ENCODE measurements at places on chromosomes 13 and 19.

- H3K4me1 ChIP-seq = peaks cover 40% of the 10 kb centered on the region
- no peaks in the 10 kb centered on the region for H3K36me3 ChIP-seq
- no peak for DNase-seq
- H3K4me3 ChIP-seq = peak overlapping the region; percentile 58
- H3K27me3 ChIP-seq = no peaks in the 10 kb centered on the region
Observed at GRCh38 chr19:18419699-18420460, 682 bp downstream of the SSBP4 start.

- H3K36me3 ChIP-seq = no peaks in the 10 kb centered on the region
- H3K4me1 ChIP-seq = peaks cover 9% of the 10 kb centered on the region
- no peak for DNase-seq
- H3K27ac ChIP-seq = peak overlapping the region; percentile 100
- H3K4me3 ChIP-seq = peak overlapping the region; percentile 96
Observed at GRCh38 chr13:50123002-50123401, 107.8 kb downstream of the KCNRG start.

DNA sequence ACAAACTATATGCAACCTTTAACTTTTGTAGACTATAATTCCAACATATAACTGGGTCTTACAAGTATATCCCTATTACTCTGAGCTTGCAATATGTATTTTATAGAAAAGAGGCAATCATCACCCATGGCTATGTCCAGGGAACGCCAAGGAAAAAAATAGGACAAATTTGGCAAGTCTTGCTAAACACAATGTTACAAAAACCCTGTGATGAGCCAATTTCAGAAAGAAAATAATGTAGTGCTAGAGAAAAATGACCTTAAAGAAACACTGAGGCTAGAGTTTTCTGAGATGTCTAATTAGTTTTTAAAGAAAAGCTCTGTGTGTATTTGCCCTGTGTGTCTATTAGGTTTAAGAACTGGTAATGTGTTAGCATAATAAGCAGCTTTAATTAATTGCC lies 68.0 kb upstream of the FREM2 start:
- H3K4me3 ChIP-seq = no peak overlapping the region
- no peaks in the 10 kb centered on the region for H3K4me1 ChIP-seq
- H3K27ac ChIP-seq = no peak overlapping the region
- H3K36me3 ChIP-seq = no peaks in the 10 kb centered on the region
- no peaks in the 10 kb centered on the region for H3K27me3 ChIP-seq

- peak; percentile 63 for DNase-seq
- no peaks in the 10 kb centered on the region for H3K27me3 ChIP-seq
- peaks cover 26% of the 10 kb centered on the region for H3K4me1 ChIP-seq
- peaks cover 7% of the 10 kb centered on the region for H3K36me3 ChIP-seq
Observed at GRCh38 chr19:55256562-55257460, 2.0 kb downstream of the PPP6R1 start.

DNA sequence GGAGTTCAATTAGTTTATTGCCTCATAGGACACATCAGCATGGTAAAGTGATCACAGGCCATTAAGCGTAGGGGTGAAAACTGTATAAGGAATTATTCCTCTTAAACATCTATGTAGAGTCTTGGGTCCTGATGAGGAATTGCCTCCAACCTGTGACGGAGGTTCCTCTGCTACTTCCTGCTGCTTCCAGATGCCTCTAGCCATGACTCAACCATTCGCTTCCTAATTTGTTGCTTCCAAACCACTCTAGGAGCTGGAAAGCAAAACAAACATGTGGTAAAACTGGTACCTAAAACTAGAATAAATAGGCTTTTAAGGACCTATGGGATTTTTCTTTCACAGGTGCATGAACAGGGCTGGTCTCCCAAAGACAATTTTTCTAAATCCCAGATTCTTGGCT lies 253.8 kb downstream of the KLF12 start:
- no peaks in the 10 kb centered on the region for H3K27me3 ChIP-seq
- no peak overlapping the region for H3K4me3 ChIP-seq
- H3K36me3 ChIP-seq = no peaks in the 10 kb centered on the region
- H3K27ac ChIP-seq = no peak overlapping the region
- no peaks in the 10 kb centered on the region for H3K4me1 ChIP-seq

DNA sequence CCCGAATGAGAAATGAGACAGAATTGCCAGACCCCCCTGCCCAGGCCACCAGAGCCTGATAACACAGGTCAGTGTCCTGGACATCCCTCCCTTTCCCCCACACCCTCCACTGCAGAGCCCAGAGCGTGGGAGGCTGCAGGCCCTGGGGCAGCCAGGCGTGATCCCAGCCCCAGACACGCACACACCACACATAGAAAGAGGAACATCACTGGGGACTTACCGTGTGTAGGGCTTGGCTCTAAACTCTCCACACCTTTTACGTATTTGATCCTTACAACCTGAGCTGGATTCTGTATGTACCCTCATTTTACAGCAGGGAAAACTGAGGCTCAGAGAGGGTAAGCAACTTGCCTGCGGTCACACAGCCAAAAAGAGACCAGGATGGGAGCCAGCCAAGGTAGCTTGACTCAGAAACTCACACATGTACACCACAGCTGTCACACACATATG lies 334 bp upstream of the ANGPTL6 start:
- H3K36me3 ChIP-seq = no peaks in the 10 kb centered on the region
- DNase-seq = no peak
- no peaks in the 10 kb centered on the region for H3K27me3 ChIP-seq
- H3K4me1 ChIP-seq = peaks cover 46% of the 10 kb centered on the region

DNA sequence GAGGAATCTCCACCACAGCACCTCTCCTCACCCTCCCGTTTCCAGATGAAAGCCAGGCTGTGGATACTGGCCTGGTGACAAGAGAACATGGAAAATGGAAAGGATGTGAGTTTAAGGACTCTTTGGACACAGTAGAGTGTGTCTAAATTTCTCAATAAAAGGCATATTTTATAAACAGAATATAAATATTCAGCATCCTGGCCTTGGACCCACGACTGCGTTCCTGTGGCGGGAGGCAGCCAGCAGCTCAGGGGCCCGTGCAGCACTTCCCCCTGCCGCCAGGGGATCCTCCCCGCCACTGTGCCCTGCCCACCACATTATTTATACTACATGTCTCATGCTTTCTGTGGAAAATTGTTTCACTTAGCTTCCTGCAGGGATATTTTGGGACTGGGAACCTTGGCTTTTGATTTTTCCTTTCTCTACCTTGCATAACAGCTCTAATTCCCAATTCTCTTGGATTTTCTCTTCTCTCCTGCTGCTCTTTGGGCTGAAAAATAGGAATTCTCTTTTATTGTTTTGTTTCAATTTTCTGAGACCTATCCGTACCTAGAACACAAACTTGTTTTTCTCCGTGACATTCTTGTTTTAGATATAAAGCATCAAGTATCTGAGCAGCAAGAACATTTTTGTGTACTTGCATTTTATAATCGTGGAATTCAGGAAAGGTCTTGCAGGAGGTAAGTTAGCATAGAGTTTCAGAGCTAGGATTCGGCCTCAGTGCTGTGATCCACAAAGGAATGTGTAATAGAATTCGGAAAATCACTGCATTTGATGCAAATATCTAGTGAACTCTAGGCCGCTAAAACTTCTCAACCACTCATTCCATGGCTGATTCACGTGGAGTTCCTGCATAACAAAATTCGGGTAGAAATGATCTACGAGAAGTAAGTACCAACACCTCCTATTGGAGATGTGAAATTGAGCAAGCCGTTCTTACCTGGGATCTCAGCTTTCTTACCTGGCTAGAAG lies 107.7 kb upstream of the SPATA13 start:
- H3K4me1 ChIP-seq = peaks cover 14% of the 10 kb centered on the region
- H3K36me3 ChIP-seq = no peaks in the 10 kb centered on the region
- DNase-seq = no peak
- H3K27me3 ChIP-seq = no peaks in the 10 kb centered on the region
- no peak overlapping the region for H3K4me3 ChIP-seq
- peak overlapping the region; percentile 37 for H3K27ac ChIP-seq

GRCh38 chr13:76723551-76724232 lies 162.5 kb downstream of the KCTD12 start:
- no peaks in the 10 kb centered on the region for H3K27me3 ChIP-seq
- H3K4me1 ChIP-seq = peaks cover 44% of the 10 kb centered on the region
- H3K27ac ChIP-seq = peak overlapping the region; percentile 64

GRCh38 chr13:97502181-97502580 lies 68.2 kb downstream of the RAP2A start:
- H3K4me1 ChIP-seq = no peaks in the 10 kb centered on the region
- no peaks in the 10 kb centered on the region for H3K27me3 ChIP-seq
- no peaks in the 10 kb centered on the region for H3K36me3 ChIP-seq
- H3K4me3 ChIP-seq = no peak overlapping the region

GRCh38 chr13:36067746-36068381 lies 63.3 kb downstream of the DCLK1 start:
- H3K4me3 ChIP-seq = no peak overlapping the region
- peak overlapping the region; percentile 30 for H3K27ac ChIP-seq
- no peaks in the 10 kb centered on the region for H3K4me1 ChIP-seq
- no peak for DNase-seq

DNA sequence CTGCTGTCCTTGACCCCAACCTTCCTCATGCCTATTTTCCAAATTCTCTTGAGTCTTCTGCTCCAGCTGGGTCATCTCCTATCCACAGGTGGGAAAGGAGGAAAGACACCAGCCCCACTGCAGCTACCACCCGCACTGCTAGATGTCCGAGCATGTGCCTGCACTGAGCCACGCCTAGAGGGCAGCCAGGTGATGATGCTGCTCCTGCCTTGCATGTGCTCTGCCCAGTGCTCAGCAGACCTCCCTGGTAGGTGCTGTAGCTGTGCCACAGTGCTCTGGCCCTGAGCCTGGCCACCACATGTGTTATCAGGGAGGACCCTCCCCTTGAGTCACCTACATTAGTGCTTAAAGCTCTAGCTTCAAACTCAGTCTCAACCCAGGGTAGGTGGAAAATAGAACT lies 6.9 kb upstream of the CYSLTR2 start:
- no peak overlapping the region for H3K4me3 ChIP-seq
- no peak for DNase-seq
- H3K36me3 ChIP-seq = no peaks in the 10 kb centered on the region
- H3K27ac ChIP-seq = no peak overlapping the region

- H3K4me1 ChIP-seq = peaks cover 21% of the 10 kb centered on the region
- H3K36me3 ChIP-seq = no peaks in the 10 kb centered on the region
- DNase-seq = no peak
- H3K27me3 ChIP-seq = peaks cover 55% of the 10 kb centered on the region
- no peak within 1 kb of the TSS for H3K27ac ChIP-seq
- H3K4me3 ChIP-seq = peak within 1 kb of the TSS; percentile 43
Observed at GRCh38 chr19:3785938-3786824, at the start of gene MATK. MATK (minus strand) TSS chr19:3786381; CDS start chr19:3785135, 1,246 bp downstream.

GRCh38 chr13:81396192-81396591 lies 1055.3 kb upstream of the SPRY2 start:
- H3K36me3 ChIP-seq = no peaks in the 10 kb centered on the region
- no peak for DNase-seq
- H3K4me3 ChIP-seq = no peak overlapping the region
- no peaks in the 10 kb centered on the region for H3K4me1 ChIP-seq

GRCh38 chr19:10260141-10260584 lies 8.1 kb downstream of the MRPL4 start:
- H3K36me3 ChIP-seq = no peaks in the 10 kb centered on the region
- peak overlapping the region; percentile 57 for H3K27ac ChIP-seq
- H3K4me1 ChIP-seq = peaks cover 10% of the 10 kb centered on the region
- no peaks in the 10 kb centered on the region for H3K27me3 ChIP-seq
- H3K4me3 ChIP-seq = no peak overlapping the region

- no peak overlapping the region for H3K27ac ChIP-seq
- H3K27me3 ChIP-seq = no peaks in the 10 kb centered on the region
- no peak for DNase-seq
- H3K4me3 ChIP-seq = no peak overlapping the region
- H3K36me3 ChIP-seq = no peaks in the 10 kb centered on the region
- no peaks in the 10 kb centered on the region for H3K4me1 ChIP-seq
Observed at GRCh38 chr13:76425935-76426334, 460.3 kb downstream of the KCTD12 start.

DNA sequence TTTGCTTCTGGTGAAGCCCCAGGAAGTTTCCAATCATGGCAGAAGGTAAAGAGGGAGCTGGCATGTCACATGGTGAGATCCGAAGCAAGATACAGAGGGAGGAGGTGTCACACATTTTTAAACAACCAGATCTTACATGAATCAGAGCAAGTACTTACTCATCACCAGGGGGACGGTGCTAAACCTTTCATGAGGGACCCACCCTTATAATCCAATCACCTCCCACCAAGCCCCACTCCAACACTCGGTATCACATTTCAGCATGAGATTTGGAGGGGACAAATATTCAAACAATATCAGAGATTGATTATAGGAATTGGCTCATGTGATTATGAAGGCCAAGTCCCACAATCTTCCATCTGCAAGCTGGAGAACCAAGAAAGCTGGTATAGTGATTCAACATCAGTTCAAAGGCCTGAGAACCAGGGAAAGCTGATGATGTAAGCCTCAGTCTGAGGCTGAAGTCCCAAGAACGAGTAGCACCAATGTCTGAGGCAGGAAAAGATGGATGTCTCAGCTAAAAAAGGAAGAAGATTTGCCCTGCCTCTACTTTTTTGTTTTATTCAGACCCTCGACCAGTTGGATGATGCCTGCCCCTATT lies 58.6 kb upstream of the WDFY2 start:
- no peak for DNase-seq
- no peak overlapping the region for H3K4me3 ChIP-seq
- no peaks in the 10 kb centered on the region for H3K36me3 ChIP-seq
- H3K4me1 ChIP-seq = peaks cover 9% of the 10 kb centered on the region
- no peaks in the 10 kb centered on the region for H3K27me3 ChIP-seq

GRCh38 chr19:43441716-43442115 lies 23.7 kb downstream of the LYPD3 start:
- no peaks in the 10 kb centered on the region for H3K36me3 ChIP-seq
- no peak for DNase-seq
- no peak overlapping the region for H3K4me3 ChIP-seq
- H3K4me1 ChIP-seq = peaks cover 17% of the 10 kb centered on the region
- H3K27me3 ChIP-seq = no peaks in the 10 kb centered on the region
- no peak overlapping the region for H3K27ac ChIP-seq

- H3K36me3 ChIP-seq = no peaks in the 10 kb centered on the region
- H3K27me3 ChIP-seq = peaks cover 9% of the 10 kb centered on the region
- H3K4me3 ChIP-seq = no peak overlapping the region
- no peak for DNase-seq
- peaks cover 11% of the 10 kb centered on the region for H3K4me1 ChIP-seq
Observed at GRCh38 chr13:110817143-110817542, 97.7 kb downstream of the ANKRD10 start.

DNA sequence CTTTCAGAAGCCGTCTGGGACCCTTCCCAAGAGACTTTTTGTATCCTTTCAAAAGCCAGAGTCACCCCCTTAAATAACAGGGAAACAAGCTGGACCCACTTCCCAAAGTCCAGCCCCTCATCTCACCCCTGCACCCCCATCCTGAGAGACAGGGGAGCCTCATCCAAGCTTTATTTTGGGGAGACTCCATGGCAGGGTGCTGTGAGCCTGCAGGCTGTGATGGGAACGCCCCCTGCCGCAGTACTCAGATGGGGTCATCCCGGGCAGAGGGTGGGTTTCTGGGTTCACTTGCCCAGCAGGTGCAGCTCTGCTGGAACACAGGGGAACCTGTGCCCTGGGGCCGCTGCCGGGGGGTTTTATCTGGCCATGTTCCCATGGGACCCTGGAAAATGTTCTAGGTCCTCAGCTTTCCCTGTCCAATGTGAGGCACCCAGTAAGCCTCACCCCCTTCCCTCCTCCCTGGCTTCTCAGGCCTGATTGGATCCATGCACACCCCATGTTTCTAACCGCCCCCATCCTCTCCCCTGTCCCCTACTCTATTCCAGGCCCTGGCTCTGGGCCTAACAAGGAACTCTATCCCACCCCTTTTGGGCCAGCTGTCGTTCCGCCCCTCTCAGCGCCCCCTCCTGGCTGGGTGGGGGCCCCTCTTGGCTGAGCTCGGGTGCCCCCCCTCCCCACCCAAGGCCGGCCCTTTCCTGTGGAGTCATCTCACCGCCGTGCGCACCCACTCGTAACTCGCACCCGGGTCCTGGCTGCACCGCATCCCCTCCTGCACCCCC lies 1.0 kb downstream of the HIF3A start:
- H3K36me3 ChIP-seq = no peaks in the 10 kb centered on the region
- peaks cover 32% of the 10 kb centered on the region for H3K4me1 ChIP-seq
- peaks cover 34% of the 10 kb centered on the region for H3K27me3 ChIP-seq
- peak overlapping the region; percentile 19 for H3K4me3 ChIP-seq
- peak overlapping the region; percentile 83 for H3K27ac ChIP-seq

All from left lung (tissue), 14 donors.